ENCODE measurements at places on chromosomes 13 and 19.

DNA sequence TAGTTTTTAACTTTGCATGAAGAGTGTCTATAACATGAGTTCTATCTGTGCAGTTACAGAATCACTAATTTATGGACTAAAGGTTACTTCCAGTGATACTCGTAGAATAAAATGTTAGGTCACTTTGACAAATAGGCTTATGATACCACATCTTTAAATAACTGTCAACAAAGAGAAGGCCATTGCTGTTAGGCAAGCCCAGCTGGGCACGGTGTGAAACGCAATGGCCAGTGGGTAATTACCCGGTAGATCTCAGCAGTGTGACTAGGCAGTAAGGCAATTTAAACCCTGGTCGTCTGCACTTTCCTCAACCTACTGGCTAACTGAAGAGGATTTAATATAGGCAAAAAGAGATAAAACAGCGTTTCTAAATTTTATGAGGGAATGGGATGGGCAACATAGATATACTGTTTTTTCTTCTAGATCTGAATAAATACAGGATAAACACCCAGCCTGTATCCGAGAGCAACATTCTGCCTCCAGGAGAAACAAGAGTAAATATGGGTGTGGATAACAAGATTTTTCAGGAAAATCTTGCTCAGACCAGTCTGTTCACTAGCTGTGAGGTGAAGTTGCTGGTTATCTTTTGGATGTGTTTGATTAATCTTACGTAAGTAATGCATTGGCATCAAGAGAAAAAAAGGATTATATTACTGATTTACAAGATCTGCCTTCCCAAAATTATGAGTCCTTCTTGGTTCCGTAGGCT lies 631.3 kb downstream of the EFNB2 start:
- no peak for DNase-seq

- no peak for DNase-seq
Observed at GRCh38 chr13:43911278-43911677, 31.6 kb downstream of the LACC1 start.

- no peak for DNase-seq
Observed at GRCh38 chr13:53445686-53446085, 417.1 kb downstream of the OLFM4 start.

GRCh38 chr13:43697323-43697722 lies 89.4 kb downstream of the ENOX1 start:
- DNase-seq = no peak

GRCh38 chr13:49690133-49690994 lies 922 bp downstream of the EBPL start:
- no peak for DNase-seq

DNA sequence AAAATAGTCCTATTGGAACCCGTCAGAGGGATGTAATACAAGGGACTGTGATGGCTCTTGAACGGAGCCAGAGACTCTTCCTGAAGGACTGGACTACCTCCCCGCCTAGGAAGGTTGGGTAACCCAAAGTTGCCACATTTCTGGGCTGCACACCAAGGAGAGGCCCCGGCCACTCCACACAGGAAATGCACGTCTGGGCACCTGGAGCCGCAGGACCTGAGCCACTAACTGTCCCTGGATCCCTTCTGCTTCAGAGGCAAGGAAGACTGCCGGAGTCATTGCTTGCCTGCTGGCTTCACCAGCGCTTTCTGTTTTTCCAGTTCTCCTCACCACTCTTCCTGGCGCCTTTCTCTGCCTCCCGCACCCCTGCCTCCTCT lies 1.2 kb upstream of the FLT1 start:
- DNase-seq = no peak

GRCh38 chr13:26025196-26025595 lies 26.6 kb downstream of the SHISA2 start:
- DNase-seq = no peak

GRCh38 chr13:43346427-43346826 lies 323.0 kb downstream of the DNAJC15 start:
- no peak for DNase-seq

All from AG09309 (cell line).